Stimulated activated CD4-positive, alpha-beta T cell treated with anti-CD3 and anti-CD28 coated beads, Interleukin-12 subunit alpha, Interleukin-12 subunit beta, amount 100 ng/mL, for 24 hours (primary cell): ENCODE measurements at places on chromosomes 12 and 14.
A peak's percentile ranks its signal among the peaks of the same experiment; 100 is the strongest.

DNA sequence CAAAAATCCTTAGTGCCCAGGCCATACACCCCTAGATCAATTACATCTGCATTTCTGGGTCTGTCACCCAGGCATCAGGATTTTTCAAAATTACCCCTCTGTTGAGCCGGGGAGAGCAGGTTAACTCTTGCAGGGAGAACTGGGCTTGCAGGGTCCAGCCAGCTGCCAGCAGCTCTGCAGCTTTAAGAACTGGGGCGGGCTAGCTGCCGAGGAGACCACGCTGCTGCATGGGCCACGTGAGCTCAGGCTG, at the start of gene DGLUCY:
DGLUCY (plus strand) TSS at position 245 of the 250 bp plus-strand sequence. CDS start 46,222 bp downstream, outside the sequence.
- DNase-seq: peak; percentile 47

- DNase-seq: no peak
These were observed 678.6 kb downstream of the TMTC2 start for GRCh38 chr12:83365317-83365716.

GRCh38 chr12:6426882-6427671, 17.7 kb upstream of the CD27 start:
- DNase-seq: peak; percentile 94

GRCh38 chr12:116540622-116541152, 18.5 kb upstream of the MAP1LC3B2 start:
- DNase-seq: no peak

DNA sequence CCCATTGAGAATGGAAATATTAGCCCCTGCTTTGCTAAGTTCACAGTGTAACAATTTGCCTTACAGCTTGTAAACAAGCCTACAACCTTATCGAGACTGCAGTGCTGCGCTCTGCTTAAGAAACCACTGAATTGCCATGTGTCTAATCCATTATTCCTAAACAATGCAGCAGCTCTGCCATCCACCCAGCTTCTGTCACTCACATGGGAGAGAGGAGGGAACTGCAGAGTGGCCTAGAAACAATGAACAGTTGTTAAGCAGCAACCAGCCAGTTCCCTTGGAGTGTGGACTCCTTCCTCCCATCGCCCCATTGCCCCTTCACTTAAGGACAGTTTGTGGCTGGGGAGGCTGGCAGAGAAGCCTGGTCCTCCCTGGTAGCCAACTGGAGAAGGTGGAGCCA, 42.9 kb downstream of the TESPA1 start:
- DNase-seq: no peak

DNA sequence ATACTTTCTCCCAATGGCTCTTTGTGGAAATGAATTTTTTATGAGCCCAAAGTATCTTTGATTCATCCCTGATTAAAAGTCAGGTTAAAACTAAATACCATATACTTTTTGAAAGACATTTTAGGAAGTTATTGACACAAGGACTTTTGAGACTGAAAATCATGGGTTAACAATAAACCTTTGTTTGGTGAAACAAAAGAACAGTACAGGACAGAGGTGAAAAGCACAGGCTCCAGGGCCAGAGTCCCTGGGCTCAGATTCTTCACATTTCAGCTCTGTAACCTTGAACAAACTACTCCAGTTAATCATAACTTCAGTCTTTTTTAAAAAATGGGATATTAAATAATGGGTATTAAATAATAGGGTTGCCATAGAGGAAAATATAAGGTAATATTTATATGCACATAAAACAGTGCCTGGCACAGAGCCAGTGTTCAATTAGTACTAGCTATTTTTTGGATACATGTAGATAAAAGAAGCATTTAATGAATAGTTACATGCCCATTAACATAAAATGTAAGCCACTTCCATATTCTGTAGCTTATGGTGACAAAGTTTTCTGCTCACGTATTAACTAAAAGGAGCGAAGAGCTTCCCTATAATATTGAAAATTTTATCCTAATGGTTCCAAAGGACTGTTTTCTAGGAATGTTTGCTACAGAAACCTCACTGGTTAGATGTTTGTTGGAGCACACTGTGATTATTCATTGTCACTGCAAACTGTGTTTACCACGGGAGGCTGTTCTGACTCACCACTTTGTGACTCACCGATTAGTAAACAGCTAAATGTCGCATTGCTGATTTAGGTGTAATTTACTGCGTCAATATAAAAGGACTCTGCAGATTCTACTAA, 255.4 kb downstream of the DAD1 start:
- no peak for DNase-seq

GRCh38 chr12:11861864-11862600, 208.7 kb upstream of the BCL2L14 start:
- no peak for DNase-seq

- DNase-seq: no peak
These were observed 74.0 kb downstream of the TSPAN9 start for GRCh38 chr12:3150931-3151835.

DNA sequence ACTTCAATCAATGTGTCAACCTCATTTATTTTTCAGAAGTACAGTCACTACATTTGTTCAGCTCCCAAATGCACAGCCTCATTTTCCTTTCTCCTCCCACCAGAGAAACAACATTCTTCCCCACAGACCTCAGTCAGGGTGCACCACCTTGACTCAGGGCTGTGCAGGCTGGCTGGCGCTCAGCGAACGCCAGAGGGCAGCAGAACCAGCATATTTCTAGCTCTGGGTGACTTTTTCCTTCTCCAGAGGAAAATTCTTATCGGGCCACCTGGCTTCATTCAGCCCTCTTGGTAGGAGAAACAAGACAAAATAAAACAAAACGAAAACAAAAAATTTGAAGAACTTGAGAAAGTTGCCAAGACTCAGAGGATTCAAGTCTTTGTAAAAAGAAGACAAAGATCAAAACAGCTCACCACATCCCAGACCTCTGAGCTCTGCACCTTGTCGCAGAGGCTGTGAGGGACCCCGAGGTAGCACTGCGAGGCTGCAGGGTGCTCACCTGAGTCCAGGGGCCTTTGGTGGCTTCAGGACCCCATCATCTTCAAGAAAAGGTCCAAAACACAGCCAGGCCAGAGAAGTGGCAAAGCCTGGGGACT, 33.7 kb downstream of the PAH start:
- peak; percentile 33 for DNase-seq

- DNase-seq: no peak
These were observed 5.5 kb downstream of the CCDC92 start for GRCh38 chr12:123967121-123967586.

DNA sequence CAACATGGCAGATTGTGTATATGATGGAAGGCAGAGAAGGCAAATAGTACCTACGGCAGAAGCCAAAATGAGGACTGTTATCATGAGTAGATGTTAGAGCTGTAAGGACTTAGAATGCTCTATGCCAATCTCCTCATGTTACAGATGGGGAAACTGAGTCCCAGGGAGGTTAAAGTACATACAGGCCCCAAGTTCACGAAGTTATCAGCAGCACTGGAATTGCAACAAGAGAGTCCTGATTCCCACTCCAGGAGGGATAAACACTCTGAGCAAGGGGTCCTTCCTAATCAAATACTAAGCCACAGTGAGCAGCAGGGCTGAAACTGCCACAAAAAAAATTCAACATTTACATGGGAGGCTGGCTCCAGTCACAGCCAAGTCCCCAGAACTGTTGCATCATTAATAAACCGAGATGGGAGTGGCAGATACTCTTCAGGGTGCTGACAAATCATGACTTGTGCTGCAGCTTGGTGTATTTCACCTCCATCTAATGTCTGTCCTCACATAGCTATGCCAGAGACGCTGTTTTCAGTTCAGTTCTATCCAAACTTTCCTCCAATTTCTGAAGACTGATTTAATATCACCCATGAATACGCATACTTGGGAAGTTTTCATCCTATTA, 24.2 kb downstream of the NUAK1 start:
- DNase-seq: no peak

DNA sequence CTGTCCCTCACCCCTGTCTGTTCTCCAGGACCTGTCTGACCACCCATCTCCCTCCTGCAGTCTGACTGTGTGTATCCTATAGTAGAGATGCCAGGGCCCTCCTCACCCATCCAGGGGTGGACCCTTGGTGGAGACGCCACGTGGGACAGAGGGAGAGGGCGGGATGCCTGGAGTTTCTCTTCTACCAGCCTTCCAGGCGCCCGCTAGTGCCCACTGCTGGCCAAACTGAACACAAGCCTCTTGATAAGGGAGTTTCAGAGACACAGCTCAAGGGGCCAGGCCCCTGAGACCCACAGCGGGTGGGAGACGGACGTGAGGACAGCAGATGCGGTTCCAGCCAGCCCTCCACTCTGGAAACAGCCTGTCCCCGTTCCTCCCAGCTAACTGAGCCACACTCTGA, 147.3 kb downstream of the RBM19 start:
- DNase-seq: no peak

- DNase-seq: no peak
These were observed 1071.1 kb upstream of the FLRT2 start for GRCh38 chr14:84458881-84459280.

- no peak for DNase-seq
These were observed 5.2 kb upstream of the C12orf56 start for GRCh38 chr12:64395739-64396138.

- no peak for DNase-seq
These were observed 59.6 kb downstream of the ARL6IP4 start for GRCh38 chr12:123040106-123040505.

DNA sequence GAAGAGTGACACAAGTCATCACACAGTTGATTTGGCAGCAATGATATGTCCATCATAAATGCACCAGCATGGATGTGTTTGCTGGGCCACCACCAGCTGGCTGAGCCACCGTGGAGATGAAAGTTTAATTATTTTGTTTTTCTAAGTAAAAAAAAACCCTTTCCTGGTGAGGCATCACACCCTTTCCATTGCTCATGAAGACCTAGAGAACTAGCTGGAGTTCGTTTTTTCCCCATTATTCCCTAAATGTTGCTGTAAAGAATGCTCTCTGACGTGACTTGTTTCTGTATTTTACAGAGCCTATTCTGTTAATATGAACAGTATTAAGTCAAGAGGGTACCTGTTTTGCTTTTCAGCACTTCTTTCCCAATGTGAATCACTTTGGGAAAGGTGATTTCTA, 257.9 kb downstream of the MSRB3 start:
- DNase-seq: no peak

DNA sequence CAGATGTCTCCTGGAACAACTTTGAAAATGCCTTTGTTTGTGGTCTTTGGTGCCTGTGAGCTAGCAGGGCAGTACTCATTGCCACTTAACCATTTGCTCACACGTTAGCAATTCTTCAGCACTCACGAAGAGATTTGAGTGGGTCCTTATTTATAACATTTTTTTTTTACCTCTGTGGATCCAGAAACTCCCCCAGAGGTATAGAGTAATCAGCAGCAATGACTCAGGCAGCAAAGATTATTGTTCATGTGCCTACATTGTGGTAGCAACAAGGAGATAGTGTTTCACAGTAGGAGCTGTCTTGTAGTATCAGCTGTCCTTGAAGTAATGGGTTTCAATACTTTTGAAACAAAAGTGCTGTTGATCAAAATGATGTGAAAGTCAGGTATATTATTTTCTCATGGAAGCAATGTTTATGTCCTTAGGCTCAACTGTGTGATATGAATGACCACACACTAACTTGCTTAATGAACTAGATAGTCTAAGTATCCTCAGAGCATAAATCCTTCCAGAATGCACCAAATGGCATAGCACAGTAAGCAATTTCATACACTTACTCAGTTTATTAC, 304.1 kb downstream of the EGLN3 start:
- DNase-seq: no peak

- DNase-seq: no peak
These were observed 11.5 kb upstream of the SCARB1 start for GRCh38 chr12:124874988-124875802.

- no peak for DNase-seq
These were observed 6.2 kb downstream of the CMKLR1 start for GRCh38 chr12:108332791-108333382.

GRCh38 chr12:87054226-87054625, 798.0 kb upstream of the MGAT4C start:
- no peak for DNase-seq

DNA sequence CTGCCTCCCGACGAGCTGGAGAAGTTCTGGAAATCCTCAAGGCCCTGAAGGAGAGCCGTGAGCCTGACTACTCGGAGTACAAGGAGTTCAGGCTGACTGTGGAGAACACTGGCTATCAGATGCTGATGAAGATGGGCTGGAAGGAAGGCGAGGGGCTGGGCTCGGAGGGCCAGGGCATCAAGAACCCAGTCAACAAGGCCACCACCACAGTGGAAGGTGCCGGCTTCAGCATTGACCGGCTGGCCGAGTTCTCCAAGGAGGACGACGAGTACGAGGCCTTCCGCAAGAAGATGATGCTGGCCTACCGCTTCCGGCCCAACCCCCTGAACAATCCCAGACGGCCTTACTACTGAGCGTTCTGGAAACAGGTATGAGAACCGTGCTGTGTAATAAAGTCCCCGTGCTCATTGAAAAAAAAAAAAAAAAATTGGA, 366.1 kb upstream of the ATXN7L3B start:
- no peak for DNase-seq

GRCh38 chr12:106863189-106863588, 88.7 kb downstream of the RIC8B start:
- no peak for DNase-seq

DNA sequence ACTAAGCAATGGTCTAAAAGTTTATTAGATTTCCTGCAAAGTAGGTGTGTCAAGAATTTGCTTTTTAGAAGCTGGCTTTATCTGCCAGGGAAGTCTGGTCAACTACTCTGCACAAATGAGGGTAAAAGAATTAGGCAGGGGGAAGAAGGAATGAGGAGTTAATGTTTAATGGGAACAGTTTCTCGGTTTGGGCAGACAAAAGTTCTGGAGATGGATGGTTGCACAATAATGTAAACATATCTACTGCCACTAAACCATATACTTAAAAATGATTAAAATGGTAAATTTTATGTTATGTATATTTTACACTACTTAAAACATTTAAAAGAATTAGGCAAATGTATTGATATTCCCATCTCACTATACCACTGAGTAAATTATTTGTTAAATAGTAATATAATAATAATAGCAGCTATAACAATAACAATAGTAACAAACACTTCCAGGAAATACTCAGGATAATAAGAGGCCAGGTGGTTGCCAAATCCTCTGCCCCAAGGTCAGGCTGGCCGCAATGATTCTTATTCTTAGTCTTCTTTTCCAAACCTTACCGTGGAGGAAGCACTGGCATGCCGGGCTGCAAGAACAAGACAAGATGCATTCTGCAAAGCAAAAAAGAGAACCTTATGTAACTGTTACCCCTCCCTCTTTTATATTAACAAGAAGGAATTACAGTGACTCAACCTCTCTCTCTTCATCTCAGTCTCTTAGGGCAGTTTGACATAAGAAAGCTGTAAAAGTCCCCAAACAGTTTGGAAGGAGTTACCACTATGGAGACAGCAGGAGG, 13.9 kb downstream of the CS start:
- DNase-seq: no peak

DNA sequence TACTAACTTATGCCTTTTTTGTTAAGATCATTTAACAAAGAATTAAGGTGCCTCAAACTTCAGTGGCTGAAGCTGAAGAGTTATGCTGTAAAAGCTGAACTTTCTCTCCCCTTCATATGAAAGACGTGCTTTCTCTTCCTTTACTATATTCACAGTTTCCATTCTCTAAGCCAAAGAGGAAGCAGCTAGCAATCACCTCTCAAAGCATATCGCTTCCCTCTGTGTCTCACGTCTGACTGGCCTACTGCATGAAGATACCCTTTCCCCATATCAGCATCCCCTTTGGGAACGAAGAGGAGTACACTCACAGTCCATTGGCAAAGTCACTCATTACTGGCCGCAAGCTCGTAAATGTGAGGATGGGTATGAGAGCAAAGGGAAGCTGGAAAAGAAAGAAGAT, 34.9 kb downstream of the SLC11A2 start:
- no peak for DNase-seq
